ENCODE measurements at places on chromosomes 7 and 10. TPM values are rescaled to one million over a fixed set of nuclear protein-coding genes. Genes with fewer than 3 reads are reported as not detected.

Gene TMEM236
- total RNA-seq: 0.02 TPM

Gene SEPTIN14
- not detected for total RNA-seq

Gene COL26A1
- not detected for total RNA-seq

Gene TSPAN33
- total RNA-seq: 4.9 TPM

Gene NUTM2D
- total RNA-seq: 3.2 TPM

Gene MMP21
- total RNA-seq: 0.24 TPM

Gene KCND2
- total RNA-seq: not detected

Gene PRSS37
- not detected for total RNA-seq

Gene DNAJC2
- 39.5 TPM for total RNA-seq

Gene SAMD9L
- total RNA-seq: 162 TPM

Gene CYP26C1
- not detected for total RNA-seq

Gene GTPBP10
- total RNA-seq: 23.2 TPM

Gene EVX1
- total RNA-seq: not detected

Gene DOCK4
- total RNA-seq: 0.44 TPM

Gene AZGP1
- not detected for total RNA-seq

Gene RSPH10B2
- 0.66 TPM for total RNA-seq

Gene THSD7A
- not detected for total RNA-seq

Gene CPA1
- not detected for total RNA-seq

Gene PLOD3
- 84.0 TPM for total RNA-seq

Gene SSBP1
- total RNA-seq: 147 TPM

Gene DNAJC12
- total RNA-seq: 8.7 TPM

Gene PNLIPRP1
- not detected for total RNA-seq

Gene ANXA8L1
- total RNA-seq: 0.22 TPM

Gene RASSF4
- 3.6 TPM for total RNA-seq

Gene PIK3CG
- total RNA-seq: 36.5 TPM

Gene AVPI1
- 0.83 TPM for total RNA-seq

Gene C10orf90
- total RNA-seq: not detected

Gene FAM25G
- total RNA-seq: not detected

Gene LRRC72
- total RNA-seq: not detected

Gene AKR1C4
- total RNA-seq: not detected

Gene RPS24
- total RNA-seq: 1,339 TPM

Gene CYP51A1
- 52.7 TPM for total RNA-seq

Gene TLX1
- not detected for total RNA-seq

Gene ACTL6B
- not detected for total RNA-seq

Gene CPN1
- not detected for total RNA-seq

Gene GRM3
- total RNA-seq: not detected

Measured in T-helper 1 cell treated with Interleukin-12 subunit alpha and Interleukin-12 subunit beta and Interleukin-4 antibody, amounts not matched to agents 30 ng/mL and 1 ng/mL, for 36 hours (primary cell).